ENCODE measurements at places on chromosomes 7 and 10. TPM values are rescaled to one million over a fixed set of nuclear protein-coding genes. Genes with fewer than 3 reads are reported as not detected.

- no peaks in the 10 kb centered on the region for H3K36me3 ChIP-seq
- no peaks in the 10 kb centered on the region for H3K27me3 ChIP-seq
- DNase-seq: no peak
- no peak overlapping the region for H3K27ac ChIP-seq
- H3K4me1 ChIP-seq: no peaks in the 10 kb centered on the region
Observed at GRCh38 chr7:88597941-88598425, 161.5 kb upstream of the ZNF804B start.

- no peak for DNase-seq
- no peak overlapping the region for H3K27ac ChIP-seq
Observed at GRCh38 chr7:159084069-159084801, 60.4 kb downstream of the VIPR2 start.

DNA sequence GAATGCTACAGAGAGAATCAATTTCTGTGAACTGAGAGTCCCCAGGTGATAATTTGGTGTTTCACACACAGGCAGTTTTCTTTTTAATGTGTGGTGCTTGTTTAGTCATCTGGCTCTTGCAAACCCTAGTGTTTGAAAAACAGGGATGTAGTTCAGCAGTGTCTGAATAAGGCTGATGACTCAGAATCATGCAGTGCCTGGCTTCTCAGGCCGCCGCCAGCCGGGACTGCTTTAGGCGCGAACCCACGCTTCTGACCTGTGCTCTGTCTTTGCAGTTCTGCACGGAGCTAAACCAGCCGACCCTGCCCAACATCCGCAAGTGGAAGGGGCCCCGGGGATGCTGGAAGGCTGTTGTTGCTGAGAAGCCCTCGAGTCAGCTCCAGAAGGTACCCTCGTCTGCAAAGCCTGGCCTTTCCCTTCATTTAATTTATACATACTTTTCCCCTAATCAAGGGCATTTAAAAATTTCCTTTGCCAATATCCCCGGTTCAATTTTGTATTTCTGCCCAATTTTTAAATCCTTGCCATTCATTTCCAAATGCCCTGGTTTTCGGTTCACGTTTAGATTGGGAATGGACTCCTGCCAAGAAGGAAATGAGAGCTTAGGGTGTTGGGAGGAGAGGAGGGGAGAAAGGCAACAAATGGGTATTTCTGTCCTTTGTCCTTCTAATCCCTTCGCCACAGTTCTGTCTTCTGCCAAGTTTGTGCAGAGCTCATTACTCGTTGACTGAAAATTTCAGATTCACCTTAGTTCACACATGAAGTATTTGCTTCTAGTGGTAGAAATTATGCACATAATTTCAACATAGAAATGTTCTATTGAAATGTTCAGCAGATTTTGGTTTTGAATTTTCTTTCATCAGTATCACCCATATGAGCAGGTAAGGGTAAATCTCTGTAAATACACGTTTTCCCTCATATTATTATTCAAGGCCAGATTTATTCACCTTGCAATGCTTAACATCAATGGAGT is 108.5 kb upstream of the ANLN start:
- no peak for DNase-seq
- peaks cover 34% of the 10 kb centered on the region for H3K4me1 ChIP-seq
- H3K27me3 ChIP-seq: no peaks in the 10 kb centered on the region
- no peaks in the 10 kb centered on the region for H3K36me3 ChIP-seq
- peak overlapping the region; percentile 59 for H3K27ac ChIP-seq

GRCh38 chr7:5143935-5144903 is 45.8 kb upstream of the WIPI2 start:
- H3K27me3 ChIP-seq: peaks cover 10% of the 10 kb centered on the region
- H3K36me3 ChIP-seq: no peaks in the 10 kb centered on the region
- H3K4me1 ChIP-seq: peaks cover 12% of the 10 kb centered on the region
- peak; percentile 63 for DNase-seq
- H3K27ac ChIP-seq: peak overlapping the region; percentile 97

DNA sequence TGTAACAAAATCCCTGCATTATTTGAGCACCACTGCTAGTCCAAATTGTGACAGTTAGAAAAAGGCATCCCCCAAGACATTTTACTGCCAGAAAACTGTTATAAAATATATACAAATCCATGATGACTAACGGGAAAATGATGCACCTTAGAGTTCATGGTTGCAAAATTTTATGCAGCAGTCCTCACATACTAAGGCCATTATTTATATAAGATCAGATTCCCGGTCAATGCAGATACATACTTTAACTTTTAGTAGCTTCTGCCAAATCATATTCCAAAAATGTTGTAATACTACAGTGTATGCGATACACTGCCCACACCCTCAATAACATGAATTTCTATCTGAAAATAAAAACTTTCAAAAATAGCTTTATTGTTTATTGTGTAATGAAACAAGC is 239.9 kb upstream of the ZNF32 start:
- H3K27ac ChIP-seq: no peak overlapping the region
- DNase-seq: no peak
- H3K36me3 ChIP-seq: no peaks in the 10 kb centered on the region
- H3K27me3 ChIP-seq: peaks cover 28% of the 10 kb centered on the region
- peaks cover 2% of the 10 kb centered on the region for H3K4me1 ChIP-seq

- no peak overlapping the region for H3K4me3 ChIP-seq
- DNase-seq: no peak
- no peaks in the 10 kb centered on the region for H3K4me1 ChIP-seq
Observed at GRCh38 chr10:27688991-27689390, 56.6 kb downstream of the MKX start.

DNA sequence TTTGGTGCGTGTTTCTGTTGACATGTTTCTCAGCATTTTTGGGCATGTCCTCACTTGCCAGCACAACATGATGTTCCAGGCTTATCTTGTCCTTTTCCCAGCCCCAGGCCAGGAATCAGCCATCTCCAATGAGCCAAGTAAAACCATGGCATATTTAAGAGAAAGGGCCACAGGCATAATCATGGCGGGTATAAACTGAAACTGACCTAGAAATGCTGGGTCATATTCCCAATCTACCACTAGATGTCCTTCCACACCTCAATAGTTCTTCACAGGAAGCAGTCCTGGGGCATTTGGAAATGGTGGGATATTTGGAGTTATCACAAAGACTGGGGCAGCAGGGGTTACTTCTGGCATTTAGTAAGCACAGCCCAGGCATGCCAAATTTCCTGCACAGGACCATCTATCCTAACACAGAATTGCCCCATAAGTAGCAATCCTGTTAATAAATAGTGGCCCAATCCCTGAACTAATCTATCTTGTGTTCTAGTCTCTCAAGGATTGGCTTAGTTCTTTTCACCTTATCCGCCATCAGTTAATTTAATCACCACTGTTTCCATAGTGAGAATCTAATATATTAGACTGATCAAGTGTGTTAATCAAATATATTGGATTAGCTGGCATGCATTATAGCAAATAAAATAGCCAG is 101.6 kb downstream of the NPSR1 start:
- no peaks in the 10 kb centered on the region for H3K4me1 ChIP-seq
- H3K27ac ChIP-seq: no peak overlapping the region
- no peak for DNase-seq
- H3K4me3 ChIP-seq: no peak overlapping the region
- peaks cover 49% of the 10 kb centered on the region for H3K27me3 ChIP-seq

GRCh38 chr7:77395626-77396025 is 20.5 kb downstream of the GSAP start:
- H3K27ac ChIP-seq: no peak overlapping the region
- no peaks in the 10 kb centered on the region for H3K27me3 ChIP-seq
- peaks cover 23% of the 10 kb centered on the region for H3K4me1 ChIP-seq
- H3K36me3 ChIP-seq: peaks cover 17% of the 10 kb centered on the region

DNA sequence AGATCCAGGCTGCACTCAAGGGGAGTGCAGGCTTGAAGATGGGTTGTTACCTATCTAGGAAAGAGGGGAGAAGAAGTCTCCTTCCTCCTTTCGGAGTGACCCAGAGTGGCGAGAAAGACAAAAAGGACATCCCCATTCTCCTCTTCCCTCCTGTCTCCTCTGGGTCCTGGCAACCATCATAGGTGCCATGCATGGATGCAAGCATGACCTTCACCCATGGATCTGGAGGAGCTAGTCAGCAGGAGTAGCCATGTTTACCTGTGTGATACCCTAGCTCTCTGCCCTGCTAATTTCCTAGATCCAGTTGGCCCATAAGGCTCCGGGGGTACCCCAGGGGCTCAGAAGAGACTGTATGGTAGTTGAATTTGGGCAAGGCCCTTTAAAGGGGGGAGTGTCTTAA is 17.2 kb upstream of the CROT start:
- no peaks in the 10 kb centered on the region for H3K27me3 ChIP-seq
- DNase-seq: no peak
- peaks cover 3% of the 10 kb centered on the region for H3K36me3 ChIP-seq
- H3K27ac ChIP-seq: no peak overlapping the region

- H3K27ac ChIP-seq: peak overlapping the region; percentile 88
- H3K4me1 ChIP-seq: peaks cover 17% of the 10 kb centered on the region
- DNase-seq: no peak
Observed at GRCh38 chr7:964401-965231, 10.1 kb upstream of the ADAP1 start.

- no peaks in the 10 kb centered on the region for H3K27me3 ChIP-seq
- peaks cover 30% of the 10 kb centered on the region for H3K4me1 ChIP-seq
- H3K27ac ChIP-seq: peak overlapping the region; percentile 41
- H3K36me3 ChIP-seq: no peaks in the 10 kb centered on the region
- no peak for DNase-seq
Observed at GRCh38 chr7:73829921-73830680, 695 bp upstream of the CLDN4 start.

DNA sequence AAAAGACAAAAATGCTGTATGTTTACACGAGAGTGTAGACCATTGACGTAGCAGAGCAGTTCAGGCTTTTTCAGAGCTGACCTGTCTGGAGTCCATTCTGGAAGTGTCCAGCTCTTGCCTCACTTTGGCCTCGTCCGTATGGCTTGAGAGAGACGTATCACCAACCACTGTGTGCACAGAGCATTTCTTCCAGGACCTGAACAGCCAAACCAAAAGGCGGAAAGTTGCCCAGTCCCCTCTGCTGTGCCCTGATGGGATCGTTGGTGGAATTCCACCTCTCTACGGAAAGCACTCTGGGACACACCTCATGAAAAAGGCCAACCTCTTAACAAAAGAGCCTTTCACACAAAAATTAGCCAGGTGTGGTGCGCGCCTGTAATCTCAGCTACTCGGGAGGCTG is 184.7 kb upstream of the SH2B2 start:
- H3K27me3 ChIP-seq: no peaks in the 10 kb centered on the region
- no peak for DNase-seq
- H3K4me3 ChIP-seq: no peak overlapping the region
- peaks cover 11% of the 10 kb centered on the region for H3K36me3 ChIP-seq
- H3K4me1 ChIP-seq: peaks cover 3% of the 10 kb centered on the region

DNA sequence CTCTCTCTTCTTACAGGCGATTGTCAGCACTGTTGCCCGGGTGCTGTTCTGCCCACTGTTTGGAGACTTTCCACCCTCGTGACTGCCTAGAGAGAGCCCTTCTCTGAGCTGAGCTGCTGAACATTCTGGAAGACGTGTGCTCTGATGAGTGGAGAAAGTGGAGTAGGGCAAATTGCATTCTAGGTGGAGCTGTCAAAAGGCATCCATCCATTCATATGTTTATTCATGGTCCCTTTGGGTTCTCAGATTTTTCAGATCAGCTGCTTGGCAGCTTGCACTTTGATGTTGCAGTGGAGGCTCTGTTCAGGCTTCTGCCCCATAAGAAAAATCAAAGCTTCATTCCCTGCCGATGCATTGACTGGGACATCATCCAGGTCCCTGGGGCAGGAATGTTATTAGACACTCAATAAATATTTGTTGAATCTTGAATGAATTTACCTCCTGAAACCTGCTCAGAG is 120.7 kb upstream of the EEPD1 start:
- peaks cover 58% of the 10 kb centered on the region for H3K27me3 ChIP-seq
- no peak overlapping the region for H3K4me3 ChIP-seq
- peaks cover 6% of the 10 kb centered on the region for H3K36me3 ChIP-seq
- DNase-seq: no peak

DNA sequence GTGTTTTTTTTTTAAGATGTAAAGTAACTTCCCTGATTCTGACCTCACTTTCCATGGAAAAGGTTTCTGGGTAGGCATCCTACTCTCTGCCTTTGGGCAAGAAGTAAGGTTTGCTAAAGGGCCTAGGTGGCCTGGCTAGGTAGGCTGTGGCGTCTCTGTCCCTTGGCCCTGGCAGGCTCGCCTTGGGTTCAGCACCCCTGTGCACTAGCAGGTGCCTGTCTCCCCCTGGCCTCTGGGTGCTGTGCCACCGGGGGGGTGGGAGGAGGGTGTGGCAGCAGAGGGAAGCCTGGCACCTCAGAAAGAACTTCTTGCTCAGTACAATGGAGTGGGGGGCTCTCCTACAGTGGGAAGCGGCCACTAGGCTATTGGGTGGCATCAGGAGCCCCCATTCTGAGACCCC is 14.0 kb downstream of the TECPR1 start:
- no peaks in the 10 kb centered on the region for H3K36me3 ChIP-seq
- DNase-seq: no peak
- no peak overlapping the region for H3K4me3 ChIP-seq

DNA sequence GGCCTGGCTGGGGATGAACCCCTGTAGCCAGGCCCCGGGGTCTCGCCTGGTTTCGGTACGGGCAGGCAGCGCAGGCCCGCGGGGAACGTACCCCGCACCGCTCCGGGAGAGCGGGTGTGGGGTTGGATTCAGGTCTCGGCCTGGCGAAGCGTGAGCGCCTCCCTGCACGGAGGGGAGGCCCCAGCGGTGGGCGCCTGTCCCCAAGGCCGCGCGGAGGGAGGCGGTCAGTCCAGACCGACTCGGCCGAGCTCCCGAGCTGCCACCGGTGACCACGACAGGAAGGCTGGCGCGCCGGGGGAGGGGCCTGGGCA is 378 bp upstream of the INPP5F start:
- peak overlapping the region; percentile 24 for H3K27ac ChIP-seq
- H3K27me3 ChIP-seq: no peaks in the 10 kb centered on the region
- no peak for DNase-seq
- peaks cover 27% of the 10 kb centered on the region for H3K4me1 ChIP-seq

- peaks cover 30% of the 10 kb centered on the region for H3K4me1 ChIP-seq
- no peak for DNase-seq
- H3K36me3 ChIP-seq: peaks cover 2% of the 10 kb centered on the region
- no peak overlapping the region for H3K4me3 ChIP-seq
- H3K27me3 ChIP-seq: no peaks in the 10 kb centered on the region
Observed at GRCh38 chr10:132642732-132643008, 105.1 kb downstream of the INPP5A start.

GRCh38 chr7:94146408-94146807 is 142.3 kb upstream of the BET1 start:
- no peaks in the 10 kb centered on the region for H3K36me3 ChIP-seq
- H3K4me3 ChIP-seq: no peak overlapping the region
- H3K27me3 ChIP-seq: peaks cover 7% of the 10 kb centered on the region
- H3K27ac ChIP-seq: no peak overlapping the region
- no peaks in the 10 kb centered on the region for H3K4me1 ChIP-seq

GRCh38 chr10:129922598-129923123 is 41.4 kb downstream of the EBF3 start:
- H3K27me3 ChIP-seq: peaks cover 27% of the 10 kb centered on the region
- H3K4me3 ChIP-seq: no peak overlapping the region
- no peaks in the 10 kb centered on the region for H3K4me1 ChIP-seq
- no peak overlapping the region for H3K27ac ChIP-seq
- DNase-seq: no peak

- H3K4me3 ChIP-seq: no peak overlapping the region
- H3K4me1 ChIP-seq: no peaks in the 10 kb centered on the region
- H3K27ac ChIP-seq: no peak overlapping the region
- no peak for DNase-seq
- no peaks in the 10 kb centered on the region for H3K36me3 ChIP-seq
Observed at GRCh38 chr7:50119815-50120637, 27.0 kb upstream of the ZPBP start.

Gene MYOZ1
- total RNA-seq: not detected

Gene SORBS1
- 5.0 TPM for total RNA-seq

Gene GRID2IP
- total RNA-seq: 0.18 TPM

Gene ZNF138
- 7.6 TPM for total RNA-seq

Gene RBM20
- total RNA-seq: not detected

Gene SPOCK2
- 772 TPM for total RNA-seq

Gene EPDR1
- total RNA-seq: not detected

Gene SYNPO2L
- 0.08 TPM for total RNA-seq

Gene TUBAL3
- total RNA-seq: not detected

Gene HECW1
- total RNA-seq: not detected

Gene SCIN
- total RNA-seq: 0.15 TPM

Gene CASTOR2
- 7.0 TPM for total RNA-seq

Measured in T-helper 17 cell (primary cell).